NK-92 treated with Interleukin-12 subunit alpha and Interleukin-12 subunit beta, amount 100 ng/mL, for 24 hours (cell line): ENCODE measurements at places on chromosomes 3 and 15.

GRCh38 chr3:134282659-134283047 is 32.0 kb upstream of the RYK start:
- DNase-seq: no peak

DNA sequence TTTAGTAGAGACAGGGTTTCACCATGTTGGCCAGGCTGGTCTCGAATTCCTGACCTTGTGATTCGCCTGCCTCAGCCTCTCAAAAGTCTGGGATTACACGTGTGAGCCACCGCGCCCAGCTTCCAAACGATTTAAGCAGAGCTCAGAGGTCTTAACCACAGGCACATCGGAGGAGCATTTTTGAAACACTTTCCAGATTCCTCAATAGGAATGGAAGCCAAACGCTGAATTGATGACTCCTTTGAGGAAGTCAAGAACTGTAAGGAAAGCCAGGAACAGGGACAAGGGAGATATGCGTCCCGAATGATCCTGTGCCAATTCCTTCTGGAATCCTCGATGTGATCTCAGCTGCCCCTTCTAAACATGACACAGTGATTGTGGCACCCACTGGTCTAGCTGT is 40.0 kb downstream of the TRH start:
- DNase-seq: no peak

- no peak for DNase-seq
Measured at GRCh38 chr15:43521419-43521818, 4.0 kb downstream of the MAP1A start.

DNA sequence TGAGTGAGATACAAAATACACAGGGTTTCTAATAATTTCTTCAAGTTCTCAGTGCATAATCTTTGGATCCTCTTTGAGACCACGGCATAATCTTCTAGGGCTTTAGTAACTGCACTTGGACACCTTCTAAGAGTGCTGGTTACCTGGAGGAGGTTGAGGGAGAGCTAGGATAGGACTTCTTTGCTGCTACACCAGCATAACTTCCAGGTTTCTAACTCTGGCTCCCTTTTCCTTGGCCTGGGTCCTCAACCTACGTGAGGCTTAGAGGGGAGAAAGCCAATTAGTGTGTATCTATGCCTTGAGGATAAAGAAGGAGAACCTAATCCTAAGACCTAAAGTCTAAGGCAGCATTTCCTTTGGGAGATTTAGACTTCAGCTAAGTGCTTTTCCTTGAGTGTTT is 184.8 kb downstream of the LSAMP start:
- DNase-seq: no peak

DNA sequence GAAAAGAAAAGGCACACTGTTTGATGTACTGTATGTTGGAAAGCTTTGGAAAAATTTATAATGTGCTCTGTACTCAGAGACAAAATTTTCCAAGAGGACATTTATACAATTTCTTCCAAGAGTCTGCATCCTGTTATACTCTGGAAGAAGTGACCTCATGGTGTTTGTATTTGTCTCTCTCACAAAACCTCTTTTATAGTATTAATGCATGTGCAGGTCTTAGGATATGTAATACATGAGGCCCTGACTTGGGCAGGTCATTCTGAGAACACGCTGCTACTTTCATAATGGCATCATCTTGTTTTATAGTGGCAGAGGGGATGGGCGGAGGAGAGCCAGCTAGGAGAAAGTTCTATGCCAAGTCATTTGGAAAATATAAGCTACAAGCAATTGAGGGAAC is 72.0 kb upstream of the P3H2 start:
- DNase-seq: no peak

DNA sequence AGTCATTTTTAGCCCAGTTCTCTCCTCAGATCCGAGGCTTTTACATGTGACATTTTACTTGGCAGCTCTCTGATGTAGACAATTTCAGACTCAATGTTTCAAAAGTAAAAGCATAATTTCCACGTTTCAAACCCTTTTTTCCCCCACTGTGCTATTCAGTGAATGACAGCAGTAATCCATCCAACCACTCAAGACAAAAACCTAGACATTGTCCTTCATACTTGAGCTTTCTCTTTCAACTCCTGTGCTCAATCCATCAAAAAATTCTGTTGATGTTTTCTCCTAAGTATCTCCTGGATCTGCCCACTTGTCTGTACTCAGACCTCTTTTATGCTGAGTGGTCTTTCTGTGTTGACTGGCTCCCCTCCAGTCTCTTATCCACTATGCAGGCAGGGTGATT is 214.7 kb downstream of the CHL1 start:
- no peak for DNase-seq

GRCh38 chr15:77179541-77179998 is 108.7 kb upstream of the TSPAN3 start:
- no peak for DNase-seq
